ENCODE measurements at places on chromosomes 12 and 14. TPM values are rescaled to one million over a fixed set of nuclear protein-coding genes. Genes with fewer than 3 reads are reported as not detected.

RAD9B gene
- polyA plus RNA-seq: 1.4 TPM

DNA sequence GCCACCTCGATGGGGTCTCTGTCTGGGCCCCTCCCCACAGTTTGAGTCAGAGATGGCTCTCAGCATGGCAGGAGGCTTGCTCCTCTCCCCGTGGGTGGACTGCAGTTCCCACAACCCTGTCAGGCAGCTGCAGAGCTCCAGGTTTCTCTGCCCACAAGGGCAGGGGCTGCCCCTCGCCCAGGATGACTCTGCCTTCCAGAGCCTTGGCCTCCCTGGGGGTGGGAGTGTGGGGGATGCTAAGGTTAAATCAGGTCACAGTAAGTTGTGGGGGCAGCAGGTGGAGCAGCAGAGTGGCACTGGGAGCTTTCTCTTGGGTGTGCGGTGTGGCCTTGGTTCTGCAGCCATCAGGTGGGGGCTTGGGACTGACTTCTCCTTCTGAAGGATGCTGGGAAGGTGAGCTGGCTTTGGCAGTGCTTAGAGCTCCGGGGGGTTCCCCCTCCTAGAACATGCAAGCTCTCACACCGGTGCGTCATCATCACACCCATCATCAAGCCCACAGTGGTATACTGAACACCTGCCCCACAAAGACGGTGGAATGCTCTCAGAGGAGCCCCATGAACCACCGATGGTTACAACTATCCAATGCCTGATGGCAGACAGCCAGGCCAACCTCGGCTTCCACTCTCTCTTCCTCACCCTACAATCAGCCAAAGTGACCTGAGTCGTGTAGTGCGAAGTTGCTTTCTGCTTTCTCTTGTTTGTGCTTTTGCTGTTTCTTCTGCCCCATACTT lies 39.7 kb downstream of the ERH start:
- DNase-seq: no peak

PFDN5 gene
- 745 TPM for polyA plus RNA-seq

- DNase-seq: no peak
These were observed 9.7 kb upstream of the RPS26 start for GRCh38 chr12:56031987-56032386.

FAM90A1 gene
- polyA plus RNA-seq: 3.2 TPM

DNA sequence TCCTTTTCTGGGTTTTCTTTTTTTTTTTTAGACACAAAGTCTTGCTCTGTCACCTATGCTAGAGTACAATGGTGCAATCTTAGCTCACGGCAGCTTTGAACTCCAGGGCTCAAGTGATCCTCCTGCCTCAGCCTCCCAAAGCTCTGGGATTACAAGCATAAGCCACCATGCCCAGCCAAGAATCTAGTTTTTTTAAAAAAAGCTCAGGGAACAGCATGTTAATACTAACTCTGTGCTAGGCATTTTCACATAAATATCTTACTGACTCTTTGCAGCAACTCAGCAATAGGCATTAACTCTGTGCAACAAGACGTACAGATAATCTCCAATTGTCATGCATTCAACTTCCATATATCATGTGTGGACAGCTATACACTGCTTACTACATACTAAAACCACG lies 97.4 kb downstream of the LLPH start:
- DNase-seq: no peak

- no peak for DNase-seq
These were observed 78.5 kb downstream of the DICER1 start for GRCh38 chr14:95078867-95079266.

DNA sequence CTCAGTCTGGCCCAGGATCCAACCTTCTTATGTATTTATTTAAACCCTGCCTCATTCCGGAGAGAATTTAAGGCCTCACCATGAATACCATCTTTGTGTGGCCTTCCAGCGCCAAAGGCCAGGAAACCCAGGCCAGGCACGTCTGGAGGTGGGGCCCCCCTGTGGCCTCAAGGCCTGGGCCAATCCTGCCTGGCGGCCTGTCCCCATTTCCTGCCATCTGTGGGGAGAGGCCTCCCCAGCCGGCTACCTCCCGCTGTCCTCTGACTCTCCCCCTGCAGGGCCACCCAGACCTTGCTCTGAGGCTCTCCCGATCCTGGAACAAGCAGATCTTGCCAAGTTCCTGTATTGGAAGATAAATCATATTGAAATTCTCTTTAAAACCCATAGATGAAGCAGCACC lies 37.4 kb upstream of the MEG3 start:
- no peak for DNase-seq
